ENCODE measurements at places on chromosomes 16 and 17.

GRCh38 chr16:58200004-58200797 is 2.3 kb upstream of the CSNK2A2 start:
- no peak for DNase-seq

- DNase-seq, result no peak
Measured at GRCh38 chr16:70700101-70701020, 14.5 kb upstream of the MTSS2 start.

GRCh38 chr17:72976971-72977770 is 115.3 kb downstream of the SLC39A11 start:
- DNase-seq, result peak; percentile 50

GRCh38 chr16:9655051-9655450 is 527.2 kb downstream of the GRIN2A start:
- no peak for DNase-seq

- no peak for DNase-seq
Measured at GRCh38 chr16:58026705-58027160, 1.2 kb downstream of the MMP15 start.

- no peak for DNase-seq
Measured at GRCh38 chr17:38459567-38459966, 31.3 kb downstream of the ARHGAP23 start.

GRCh38 chr16:27225536-27226360 is 22.4 kb downstream of the KDM8 start:
- DNase-seq, result no peak

DNA sequence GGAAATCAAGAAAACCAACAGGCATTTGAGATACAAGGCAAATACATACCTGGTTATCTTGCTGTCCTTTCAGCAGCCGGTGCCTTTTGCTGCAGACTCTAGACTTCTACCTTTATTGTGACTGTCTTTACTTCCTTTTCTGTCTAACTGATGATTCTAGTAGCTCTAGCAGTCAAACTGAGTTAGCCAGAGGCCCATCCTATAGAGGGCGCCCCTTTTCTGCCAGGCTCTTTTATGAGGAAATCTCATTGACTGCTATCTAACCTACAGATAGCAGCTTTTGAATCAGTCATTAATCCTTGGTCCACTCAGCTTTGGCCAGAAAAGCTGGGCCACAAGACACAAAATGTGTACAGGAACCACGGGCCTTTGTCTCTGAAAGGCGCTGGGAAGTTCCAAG is 87.5 kb upstream of the WSB1 start:
- no peak for DNase-seq

GRCh38 chr17:28473542-28473941 is at the start of gene SLC13A2:
Gene SLC13A2, plus strand, starts transcription at chr17:28473644. Its CDS starts 69 bp downstream, at chr17:28473713.
- no peak for DNase-seq

DNA sequence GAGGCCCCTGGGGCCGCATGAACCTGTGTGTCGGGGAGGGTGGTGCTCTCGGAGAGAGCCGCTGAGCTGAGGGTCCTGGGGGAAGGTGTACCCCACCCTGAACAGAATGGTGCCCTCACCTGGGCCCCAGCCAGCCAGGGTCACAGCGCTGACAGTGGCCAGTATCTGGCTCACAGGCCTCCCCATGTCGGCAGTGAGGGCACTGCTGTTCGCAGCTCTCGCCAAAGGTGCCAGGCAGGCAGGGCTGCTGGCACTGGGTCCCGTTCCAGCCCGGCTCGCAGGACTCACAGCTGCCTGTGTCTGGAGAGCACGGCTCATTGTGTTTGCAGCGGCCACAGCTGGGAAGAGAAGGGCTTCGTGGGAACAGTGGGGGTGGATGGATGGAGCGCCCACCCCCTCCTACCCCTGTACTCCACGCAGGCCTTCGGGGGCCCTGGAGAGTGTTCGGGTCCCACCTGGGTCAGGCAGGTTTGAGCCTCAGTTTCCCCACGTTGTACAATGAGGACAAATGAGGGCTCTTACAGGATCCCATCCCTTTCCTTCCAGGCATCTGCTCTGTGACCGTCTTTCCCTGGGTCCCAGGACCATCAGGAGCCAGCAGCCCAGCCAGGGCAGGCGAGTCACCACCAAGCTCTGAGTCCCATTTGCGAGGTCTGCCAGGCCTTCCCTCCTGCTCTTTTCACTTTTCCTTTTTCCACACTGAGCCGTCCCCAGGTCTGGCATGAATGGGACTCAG is 5.0 kb downstream of the SCARF1 start:
- DNase-seq, result no peak

DNA sequence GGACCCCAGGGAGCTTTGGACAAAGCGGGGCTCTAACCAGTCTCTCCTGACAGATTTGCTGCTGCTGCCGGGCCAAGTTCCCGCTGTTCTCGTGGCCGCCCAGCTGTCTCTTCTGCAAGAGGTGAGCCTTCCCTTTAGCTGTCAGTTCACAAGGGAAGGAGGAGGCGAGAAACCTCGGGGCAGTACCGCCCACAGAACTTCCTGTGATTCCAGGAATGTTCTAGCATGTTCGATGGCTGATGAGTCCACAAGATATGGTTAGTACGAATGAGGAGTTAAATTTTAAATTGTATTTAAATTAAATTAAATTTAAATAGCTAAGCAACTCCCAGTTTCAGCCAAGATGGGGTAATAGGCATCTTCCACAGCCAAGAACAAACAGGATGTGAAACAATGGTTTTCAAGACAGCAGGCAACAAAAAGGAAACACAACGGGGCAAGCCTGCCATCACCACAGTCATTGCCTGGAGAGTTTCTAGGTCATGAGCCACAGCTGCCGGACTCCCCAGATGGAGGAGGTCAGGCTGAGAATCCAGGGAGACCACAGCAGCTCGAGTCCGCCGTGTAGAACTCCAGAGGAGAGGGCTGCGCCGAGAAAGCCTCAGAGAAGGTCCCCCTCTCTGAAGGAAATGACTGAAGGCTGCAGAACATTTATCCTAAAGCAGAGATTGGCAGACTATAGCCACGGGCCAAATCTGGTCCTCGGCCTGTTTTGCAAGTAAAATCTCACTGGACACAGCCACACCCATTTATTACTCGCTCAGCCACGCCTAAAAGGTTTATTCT is 9.5 kb upstream of the TCF25 start:
- DNase-seq, result no peak

- DNase-seq, result no peak
Measured at GRCh38 chr17:3693141-3693540, 2.8 kb downstream of the P2RX5 start.

DNA sequence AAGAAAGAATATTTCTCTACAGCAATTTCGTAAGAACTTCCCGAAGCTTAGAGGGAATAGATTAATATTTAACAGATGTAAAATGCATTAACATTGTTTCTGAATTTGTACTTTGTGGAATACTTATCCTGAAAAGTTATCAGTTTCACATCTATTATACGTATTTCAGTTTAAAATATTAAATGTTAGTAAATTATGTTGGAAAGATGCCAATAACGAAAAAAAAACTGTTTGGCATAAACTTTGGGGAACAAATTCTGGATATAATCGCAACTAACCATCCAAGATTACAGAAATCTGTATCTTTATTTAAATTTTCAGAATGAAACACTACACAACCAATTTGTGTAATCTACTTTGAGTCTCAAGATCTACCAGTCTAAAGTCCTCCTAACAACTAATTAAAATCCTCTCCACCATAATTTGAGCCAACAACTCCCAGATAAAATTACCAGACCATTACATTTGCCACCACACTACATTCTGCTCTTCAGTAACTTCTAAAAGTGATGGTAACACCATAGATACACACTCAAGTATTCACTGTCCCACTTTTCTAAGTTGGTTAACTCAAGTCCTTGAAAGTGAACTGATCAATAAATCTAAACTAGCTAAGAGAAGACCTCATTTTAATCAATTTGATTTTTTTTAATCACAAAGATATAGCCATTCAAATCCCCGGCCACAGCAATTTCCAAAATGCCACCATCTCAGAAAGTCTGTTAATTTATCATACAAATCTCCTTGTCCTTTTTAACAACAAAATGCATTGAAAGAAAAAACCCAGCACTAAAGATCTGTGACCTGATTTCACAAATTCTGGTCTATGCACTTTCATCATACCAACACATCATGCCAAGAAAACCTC is 2.0 kb downstream of the SIAH1 start:
- DNase-seq, result no peak

DNA sequence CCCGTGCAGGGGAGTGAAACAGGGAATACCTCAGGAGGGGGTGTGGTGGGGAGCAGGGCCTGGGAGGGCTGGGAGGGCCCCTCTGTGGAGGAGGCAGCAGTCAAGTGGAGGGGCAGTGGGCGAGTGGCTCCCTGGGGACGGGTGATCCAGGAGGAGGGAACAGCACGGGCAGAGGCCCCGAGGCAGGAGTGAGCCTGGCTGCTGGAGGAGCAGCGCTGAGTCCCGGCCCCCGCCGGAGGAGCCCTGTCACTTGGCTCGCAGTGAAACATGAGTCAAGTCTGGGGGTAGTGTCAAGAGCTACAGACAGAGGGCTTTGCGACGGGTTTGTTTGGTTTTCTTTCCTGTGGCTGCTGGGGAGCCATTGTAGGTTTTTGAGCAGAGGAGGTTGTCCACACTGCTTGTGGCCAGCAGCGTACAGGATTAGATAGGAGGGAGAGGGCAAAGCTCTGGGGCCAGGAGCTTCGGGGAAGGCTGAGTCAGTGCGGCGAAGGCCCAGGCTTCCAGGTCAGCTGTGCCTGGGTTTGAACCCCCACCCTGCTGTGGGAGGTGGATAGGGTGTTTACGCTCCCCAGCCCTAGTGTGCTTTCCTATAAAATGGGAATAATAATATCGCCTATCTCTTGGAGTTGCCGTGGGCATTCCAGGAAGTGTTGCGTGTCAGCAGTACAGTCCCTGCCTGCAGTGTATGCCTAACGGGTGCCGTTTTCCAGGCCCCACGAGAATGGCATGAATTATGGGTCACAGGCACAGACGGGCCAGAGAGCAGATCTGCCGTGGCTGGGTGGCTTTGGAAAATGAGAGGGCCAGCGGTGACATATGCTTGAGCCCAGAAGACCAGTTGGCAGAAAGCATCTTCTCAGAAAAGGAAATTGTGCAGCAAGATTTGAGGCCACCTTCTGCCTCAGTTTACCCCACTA is 115.9 kb upstream of the CIBAR2 start:
- DNase-seq, result no peak

- DNase-seq, result no peak
Measured at GRCh38 chr16:14600164-14600563, 29.9 kb downstream of the PARN start.

DNA sequence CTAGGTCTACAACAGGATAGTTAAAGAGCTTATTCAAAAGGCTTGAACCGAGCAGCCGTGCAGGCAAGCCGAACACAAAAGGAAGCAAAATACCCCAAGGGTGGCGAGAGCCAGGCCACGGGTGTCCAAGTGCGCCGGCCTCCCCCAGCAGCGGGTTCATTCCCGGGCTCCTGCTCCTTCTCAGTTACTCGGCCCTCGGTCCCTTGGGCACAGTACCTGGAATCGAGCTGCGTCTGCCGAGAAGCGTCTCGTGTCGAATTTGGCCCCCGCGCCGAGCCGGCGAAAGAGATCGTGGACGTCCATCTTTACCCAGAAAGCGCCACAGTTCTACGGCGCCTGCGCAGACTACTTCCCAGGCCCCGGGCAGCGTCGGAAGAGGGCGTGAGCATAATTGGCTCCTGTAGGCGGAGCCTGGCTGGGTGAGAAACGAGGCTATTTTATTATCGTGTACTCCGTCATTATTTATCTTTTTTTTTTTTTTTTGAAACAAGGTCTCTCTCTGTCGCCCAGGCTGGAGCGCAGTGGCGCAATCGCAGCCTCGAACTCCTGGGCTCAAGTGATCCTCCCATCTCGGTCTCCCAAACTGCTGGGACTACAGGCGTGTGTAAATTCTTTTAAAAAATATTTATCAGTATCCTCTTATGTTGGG is at the start of gene DDX52:
Gene DDX52 (minus strand): TSS at position 329 of the 649 bp plus-strand sequence. CDS start 26 bp downstream, at position 303.
- peak; percentile 91 for DNase-seq

- DNase-seq, result no peak
Measured at GRCh38 chr16:62058412-62058811, 22.2 kb upstream of the CDH8 start.

DNA sequence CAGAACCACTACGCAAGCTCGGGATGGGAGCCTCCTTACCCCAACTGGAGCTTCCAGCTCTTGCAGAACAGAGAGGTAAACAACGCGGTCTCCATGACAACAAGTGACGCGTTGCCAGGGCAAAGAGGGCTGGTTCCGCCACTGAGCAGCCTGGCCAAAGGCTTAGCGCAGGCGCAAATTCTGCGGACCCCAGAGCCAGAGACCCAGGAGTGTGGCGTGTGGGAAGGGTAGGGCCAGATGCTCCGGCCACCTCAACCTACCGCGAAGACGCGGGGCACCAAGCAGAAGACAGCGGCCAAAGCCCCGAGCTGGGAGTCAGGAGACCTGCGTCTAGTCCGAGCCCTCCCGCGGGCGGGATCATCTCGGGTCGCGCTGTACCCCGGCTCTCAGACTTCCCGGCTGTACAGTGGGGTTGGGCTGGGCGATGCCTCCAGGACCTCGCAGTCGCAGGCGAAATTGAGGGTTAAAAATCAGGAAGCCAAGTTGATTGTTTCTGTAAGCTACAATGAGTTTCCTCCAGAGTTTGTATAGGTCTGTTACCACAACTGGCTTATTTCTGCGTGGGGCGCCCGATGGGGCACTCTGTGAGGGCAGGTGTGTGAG is at the start of gene TEKT1:
Gene TEKT1 (minus strand): TSS at position 69 of the 603 bp plus-strand sequence. CDS start 1,353 bp downstream, outside the sequence.
- peak; percentile 81 for DNase-seq

DNA sequence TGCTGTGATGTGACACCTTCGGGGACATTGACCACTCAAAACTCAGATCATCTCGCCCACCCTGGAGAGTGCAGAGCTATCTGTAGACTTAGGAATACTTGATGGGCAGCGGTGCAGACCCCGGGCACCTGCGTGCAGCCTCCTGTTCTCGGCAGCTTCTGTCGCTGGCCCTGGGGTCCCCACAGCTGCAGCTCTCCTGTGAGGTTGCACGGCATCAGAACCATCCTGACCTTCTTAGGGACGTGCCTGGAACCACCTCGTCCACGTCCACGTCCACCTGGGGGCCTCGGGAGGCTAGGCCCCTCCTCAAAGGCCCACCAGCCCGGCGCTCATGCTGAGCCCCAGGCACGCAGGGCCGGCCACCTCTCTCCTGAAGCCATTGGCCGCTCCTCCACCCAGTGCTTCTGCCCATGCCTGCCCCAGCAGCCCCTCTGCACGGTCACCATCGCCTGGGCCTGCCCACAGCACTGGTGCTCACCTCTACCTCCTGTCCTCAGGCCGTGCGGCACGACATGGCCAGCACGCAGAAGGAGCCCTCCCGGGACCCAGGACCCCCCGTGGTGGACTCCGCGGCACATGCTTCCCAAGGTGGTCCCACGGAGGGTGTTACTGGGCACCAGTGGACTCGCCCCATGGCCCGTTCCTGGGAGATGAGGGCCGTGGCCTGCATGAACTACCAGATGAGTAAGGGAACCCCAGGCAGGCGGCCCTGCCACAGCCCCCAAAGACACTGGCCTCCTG is 2.3 kb upstream of the WFIKKN1 start:
- DNase-seq, result no peak

DNA sequence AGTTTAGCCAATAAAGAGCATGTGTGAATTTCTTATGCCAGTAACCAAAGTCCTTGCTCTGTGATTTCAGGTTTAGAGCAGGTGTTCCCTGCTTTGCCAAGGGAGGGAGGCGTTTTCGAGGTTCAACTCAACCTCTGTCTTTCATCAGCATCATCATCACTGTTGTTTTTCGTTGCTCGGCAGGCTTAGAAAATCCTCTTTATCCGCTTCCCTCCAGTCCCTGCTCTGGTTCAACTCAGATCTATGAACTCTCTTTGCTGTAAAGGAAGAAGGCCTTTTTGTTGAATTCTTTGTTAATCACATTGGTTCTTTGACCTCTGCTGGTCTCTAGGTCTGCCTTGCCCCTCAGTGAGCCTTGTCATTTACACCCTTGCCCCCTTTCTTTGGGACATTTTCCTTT is 243.9 kb upstream of the RBFOX1 start:
- no peak for DNase-seq

- DNase-seq, result no peak
Measured at GRCh38 chr16:30619202-30619601, 9.0 kb upstream of the ZNF689 start.

- DNase-seq, result no peak
Measured at GRCh38 chr17:17633310-17633709, 41.8 kb upstream of the PEMT start.
